ENCODE measurements at places on chromosomes 2 and 18. TPM values are rescaled to one million over a fixed set of nuclear protein-coding genes. Genes with fewer than 3 reads are reported as not detected.

Gene VAMP5
- total RNA-seq: 70.3 TPM

DNA sequence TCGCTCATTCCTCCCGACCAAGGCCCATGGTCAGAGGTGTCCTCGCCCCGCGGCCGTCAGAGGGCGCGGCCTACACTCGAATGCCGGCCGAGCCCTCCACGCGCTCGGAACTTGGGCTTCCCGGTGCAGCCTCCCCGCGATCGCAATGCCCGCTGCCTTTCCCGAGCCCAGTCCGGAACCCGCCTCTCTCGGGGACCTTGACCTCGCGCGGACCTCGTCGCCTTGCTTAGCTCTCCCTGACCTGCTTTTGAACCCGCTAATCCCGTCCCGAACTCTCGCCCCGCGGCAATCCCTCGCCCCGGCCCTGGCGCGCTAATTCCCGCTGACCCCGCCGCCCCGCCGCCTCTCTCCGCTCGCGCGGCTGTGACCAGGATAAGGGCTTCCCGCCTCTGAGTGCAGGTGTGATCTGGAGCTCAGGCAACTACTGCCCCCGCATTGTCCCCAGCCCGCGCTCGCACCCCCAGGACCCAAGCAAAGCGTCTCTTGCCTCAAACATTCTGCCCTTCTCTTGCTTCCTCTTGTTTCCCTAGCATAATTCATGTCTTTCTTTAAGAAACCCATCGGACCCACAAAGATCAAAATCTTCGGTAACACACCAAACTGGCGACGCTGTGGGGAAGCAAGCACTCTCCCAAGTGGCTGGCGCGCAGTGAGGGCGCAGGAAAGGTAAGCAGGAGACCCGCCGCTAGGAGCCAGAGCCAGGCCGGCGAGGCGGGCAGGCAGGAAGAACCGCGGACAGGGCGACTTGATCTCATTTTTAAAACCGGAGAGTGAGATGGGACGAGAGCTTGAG, 46.6 kb upstream of the ATP6V1B1 start:
- no peak for DNase-seq

- no peak for DNase-seq
These were observed 39.3 kb upstream of the NFATC1 start for GRCh38 chr18:79356435-79356834.

GRCh38 chr2:146481629-146482028, 1363.2 kb upstream of the ACVR2A start:
- no peak for DNase-seq

Gene FBXO48
- total RNA-seq: 1.5 TPM

GRCh38 chr2:168326572-168326971, 79.2 kb upstream of the STK39 start:
- DNase-seq: no peak

Gene ATRAID
- 88.3 TPM for total RNA-seq

DNA sequence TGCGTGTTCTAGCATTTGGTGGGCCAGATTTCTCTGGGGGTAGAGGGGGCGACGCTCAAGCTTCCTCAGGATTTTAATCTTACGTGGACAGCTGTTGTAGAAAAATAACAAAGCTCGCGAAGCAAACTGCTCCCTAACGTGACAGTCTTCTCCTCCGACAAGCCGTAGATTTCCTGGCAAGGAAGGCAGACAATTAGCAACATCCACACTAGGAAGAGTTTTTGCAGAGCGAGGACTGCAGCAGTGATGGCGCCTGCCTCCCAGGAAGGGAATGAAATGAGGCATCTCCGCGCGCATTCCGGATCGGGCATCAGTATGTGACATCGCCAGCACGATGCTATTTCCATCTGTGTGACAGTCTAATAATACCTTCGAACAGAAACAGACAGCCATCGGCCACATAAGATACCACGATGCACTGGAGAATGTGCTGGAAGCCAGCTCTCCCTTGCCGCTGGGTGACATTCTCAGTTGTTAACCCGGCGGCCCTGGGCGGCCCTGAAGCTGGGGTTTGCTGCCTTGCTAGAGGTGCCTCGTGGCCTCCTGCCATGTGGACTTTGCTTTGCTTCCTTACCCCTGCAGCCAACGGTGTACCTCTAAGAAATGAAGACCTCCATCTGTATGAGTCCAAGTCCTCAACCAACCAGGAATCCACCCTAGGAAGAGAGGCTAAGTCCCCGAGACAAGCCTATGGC, 101.8 kb upstream of the AGAP1 start:
- DNase-seq: no peak

- no peak for DNase-seq
These were observed 3.0 kb downstream of the FEV start for GRCh38 chr2:218981881-218982585.

DNA sequence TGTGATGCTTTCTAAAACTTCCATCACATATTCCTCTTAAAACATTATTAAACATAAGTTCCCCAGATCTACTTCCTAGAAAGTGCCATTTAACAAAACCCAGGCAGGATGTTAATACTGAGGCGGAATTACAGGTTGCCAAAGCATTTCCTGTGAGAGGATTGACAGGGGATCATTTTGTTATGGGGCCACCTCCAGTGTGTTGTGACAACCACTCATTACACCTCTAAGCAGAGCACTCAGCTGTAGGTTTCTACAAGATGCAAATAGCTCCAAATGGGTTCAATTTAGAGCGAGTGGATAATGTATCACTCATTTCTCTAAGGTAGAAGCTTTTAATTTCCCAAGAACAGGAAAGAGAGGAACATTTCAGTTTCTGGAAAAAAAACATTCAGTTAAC, 1429.5 kb upstream of the ACVR2A start:
- DNase-seq: no peak

DNA sequence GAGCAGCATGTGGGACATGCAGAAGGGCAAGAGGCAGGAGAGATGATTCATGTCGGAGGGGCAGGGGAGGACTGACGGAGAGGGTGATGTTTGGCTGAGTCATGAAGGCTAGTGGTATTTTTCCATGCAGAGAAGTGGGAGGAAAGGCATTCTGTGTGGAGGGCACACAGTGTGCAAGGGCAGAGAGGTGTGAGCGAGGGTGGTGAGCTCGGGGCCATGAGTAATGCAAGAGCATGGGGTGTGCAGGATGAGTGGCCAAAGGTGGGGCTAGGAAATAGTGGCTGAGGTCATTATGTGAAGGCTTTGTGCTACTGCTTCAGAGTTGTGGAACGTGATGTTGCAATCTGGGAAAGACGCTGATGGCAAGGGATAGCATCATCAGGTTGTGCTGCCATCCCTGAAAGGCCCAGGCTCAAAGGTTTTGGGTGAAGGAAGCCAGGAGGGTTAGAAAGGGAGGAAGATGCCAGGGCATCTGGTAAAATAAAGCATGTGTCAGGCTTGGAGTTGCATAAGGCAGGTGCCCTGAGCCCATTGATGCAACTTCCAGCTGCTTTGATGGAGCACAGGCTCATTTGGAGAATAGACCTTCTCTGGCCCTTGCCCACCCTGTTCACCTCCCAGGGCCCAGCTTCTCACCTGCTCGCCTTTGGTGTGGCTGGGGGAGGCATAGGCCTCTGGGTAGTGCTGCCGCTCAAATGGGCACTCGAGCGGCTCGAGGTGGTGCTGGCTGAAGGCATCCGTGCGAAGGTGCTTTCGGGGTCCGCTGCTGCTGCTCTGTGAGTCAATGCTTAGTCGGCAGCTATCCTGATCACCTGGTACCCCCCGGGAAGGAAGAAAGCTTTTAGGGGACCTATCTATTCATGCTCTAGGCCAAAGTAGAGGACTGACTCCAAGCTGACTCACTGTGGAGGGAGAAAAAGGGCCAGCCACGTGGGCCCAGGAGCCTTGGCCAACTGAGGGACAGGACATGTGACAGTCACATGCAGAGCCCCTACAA, 37.5 kb downstream of the PAX8 start:
- peak; percentile 89 for DNase-seq

GRCh38 chr2:199025146-199025545, 432.6 kb downstream of the SATB2 start:
- DNase-seq: no peak

DNA sequence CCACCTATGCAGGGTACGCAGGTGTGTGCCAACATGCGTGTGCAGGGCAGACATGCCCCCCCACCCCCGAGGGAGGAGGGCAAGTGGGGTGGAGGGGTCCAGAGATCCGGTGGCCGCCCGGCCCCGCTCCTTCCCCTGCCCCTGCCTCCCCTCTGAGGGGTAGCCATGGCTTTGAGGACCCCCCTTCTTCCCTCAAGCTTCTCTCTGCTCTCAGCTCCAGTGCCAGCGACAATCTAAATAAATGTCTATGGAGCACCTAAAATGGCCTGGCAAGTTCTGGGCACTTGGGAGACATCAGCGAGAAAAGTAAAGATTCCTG, 91.9 kb downstream of the ZFP36L2 start:
- no peak for DNase-seq

GRCh38 chr18:12423820-12424219, 16.1 kb downstream of the PRELID3A start:
- no peak for DNase-seq

DNA sequence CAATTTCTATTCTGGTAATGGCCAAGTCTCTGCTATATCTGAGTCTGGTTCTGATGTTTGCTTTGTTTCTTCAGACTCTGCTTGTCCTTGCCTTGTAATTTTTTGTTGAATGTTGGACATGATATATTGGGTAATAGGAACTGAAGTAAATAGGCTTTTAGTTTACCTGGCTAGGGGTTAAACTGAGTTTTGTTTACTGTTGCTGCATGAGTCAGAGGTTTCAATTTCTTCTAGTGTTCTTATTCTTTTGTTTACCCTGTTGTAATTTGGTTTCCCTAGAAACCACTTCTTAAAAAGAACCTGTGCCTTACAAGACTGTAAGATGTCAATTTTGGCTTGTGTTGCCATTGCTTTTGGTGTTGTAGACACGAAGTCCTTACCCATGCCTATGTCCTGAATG, 285.0 kb upstream of the KCNH7 start:
- DNase-seq: no peak

- no peak for DNase-seq
These were observed 81.3 kb downstream of the STRADB start for GRCh38 chr2:201532686-201533304.

- DNase-seq: no peak
These were observed 153.3 kb downstream of the TMEM182 start for GRCh38 chr2:102915128-102915527.

- no peak for DNase-seq
These were observed at the start of gene KYNU for GRCh38 chr2:142877216-142877838. KYNU (plus strand) TSS chr2:142877664; CDS start chr2:142885368, 7,704 bp downstream.

DNA sequence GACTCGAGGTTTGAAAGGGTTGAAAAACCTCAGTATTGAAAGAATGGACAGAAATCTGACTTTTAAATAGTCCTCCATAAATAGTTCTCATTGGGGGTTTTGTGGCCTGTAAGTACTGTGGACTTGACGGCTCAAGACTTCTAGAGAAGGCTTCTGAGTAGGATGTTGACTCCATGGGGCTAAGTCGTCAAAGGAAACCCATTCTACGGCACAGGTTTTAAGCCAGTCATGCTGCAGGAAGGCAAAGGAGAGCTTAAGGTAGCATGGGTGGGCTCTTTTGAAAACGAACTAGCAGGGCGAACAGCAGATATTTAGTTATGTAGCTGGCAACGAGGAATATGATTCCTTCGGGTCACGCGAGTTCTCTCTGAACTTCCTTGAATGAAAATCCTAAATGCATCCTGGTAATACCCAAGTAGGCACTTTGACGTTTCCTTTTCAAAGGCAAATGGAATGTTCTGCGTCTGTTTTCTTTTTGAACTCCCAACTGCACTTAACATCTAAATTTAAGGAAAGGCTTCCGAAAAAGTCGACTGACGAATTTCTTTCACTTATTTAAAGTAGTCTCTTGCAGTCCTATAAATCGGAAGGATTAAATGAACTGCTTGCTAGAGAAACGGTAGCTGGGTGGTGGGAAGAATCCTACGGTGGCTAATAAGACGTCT, 1.1 kb upstream of the NEDD4L start:
- no peak for DNase-seq

Gene ACKR3
- total RNA-seq: 74.1 TPM

- DNase-seq: no peak
These were observed 223.9 kb downstream of the CDCA7 start for GRCh38 chr2:173578404-173579107.

Gene SLC5A7
- not detected for total RNA-seq

- peak; percentile 22 for DNase-seq
These were observed 194.1 kb downstream of the CLIP4 start for GRCh38 chr2:29309090-29310029.

Gene ZSWIM2
- total RNA-seq: 1.2 TPM

Gene PROC
- not detected for total RNA-seq

Gene UPP2
- total RNA-seq: not detected

DNA sequence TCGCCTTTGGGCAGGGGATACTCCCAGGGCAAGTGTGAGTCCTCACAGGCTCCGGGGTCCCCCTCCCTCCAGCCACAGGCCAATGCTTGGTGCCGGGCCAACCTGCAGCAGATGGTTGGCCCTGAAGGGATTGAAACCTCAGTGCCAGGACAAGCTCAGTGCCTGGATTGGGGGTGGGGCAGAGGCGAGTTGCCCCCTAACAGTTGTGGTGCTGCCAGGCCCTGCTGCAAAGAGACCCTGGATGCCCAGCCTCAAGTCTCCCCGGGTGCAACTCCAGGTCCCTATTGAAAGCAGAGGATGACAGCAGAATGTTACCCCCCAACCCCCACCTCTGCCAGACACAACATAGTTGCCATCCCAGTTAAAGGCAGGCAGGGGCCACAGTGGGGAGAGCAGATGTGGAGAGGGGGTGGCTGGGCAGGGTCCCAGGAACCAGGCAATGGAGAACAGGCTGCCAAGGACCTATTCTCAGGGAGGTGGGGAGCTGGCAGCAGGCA, 9.5 kb upstream of the RNF103 start:
- DNase-seq: no peak

Gene UGT1A3
- not detected for total RNA-seq

- DNase-seq: no peak
These were observed 16.4 kb upstream of the RPRD1A start for GRCh38 chr18:36083729-36084128.

DNA sequence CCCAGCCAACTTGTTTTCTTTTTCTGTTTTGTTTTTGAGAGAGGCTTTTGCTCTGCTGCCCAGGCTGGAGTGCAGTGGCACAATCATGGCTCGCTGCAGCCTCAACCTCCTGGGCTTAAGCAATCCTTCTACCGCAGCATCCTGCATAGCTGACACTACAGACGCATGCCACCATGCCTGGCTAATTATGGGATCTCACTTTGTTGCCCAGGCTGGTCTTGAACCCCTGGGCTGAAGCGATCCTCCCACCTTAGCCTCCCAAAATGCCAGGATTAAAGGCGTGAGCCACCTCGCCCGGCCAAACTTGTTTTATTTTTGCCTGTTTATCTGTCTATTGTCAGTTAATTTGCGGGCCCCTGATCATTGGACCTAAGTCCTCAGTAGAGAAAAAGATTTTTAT, 61.6 kb upstream of the MSH6 start:
- no peak for DNase-seq

DNA sequence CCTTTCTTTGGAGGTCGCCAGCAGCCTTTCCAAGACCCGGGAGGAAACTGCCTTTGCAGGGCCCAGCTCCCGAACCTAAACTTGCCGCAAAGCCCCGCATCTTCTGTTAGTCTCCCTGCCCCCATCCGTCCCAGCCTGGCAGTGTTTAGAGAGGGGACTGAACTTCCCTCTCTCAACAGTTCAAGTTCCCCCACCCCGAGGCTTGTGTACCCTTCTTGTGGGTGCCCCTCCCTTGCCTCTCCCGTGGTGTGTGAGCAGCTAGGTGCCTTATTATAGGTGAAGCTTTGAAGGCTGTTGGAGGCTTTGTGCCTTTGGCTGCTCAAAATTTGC, 1.4 kb downstream of the LBH start:
- no peak for DNase-seq

Data from mesenteric fat pad (tissue), 1 donor.